EH (cell line): ENCODE measurements at places on chromosomes 4 and X.
A peak's percentile ranks its signal among the peaks of the same experiment; 100 is the strongest.

DNA sequence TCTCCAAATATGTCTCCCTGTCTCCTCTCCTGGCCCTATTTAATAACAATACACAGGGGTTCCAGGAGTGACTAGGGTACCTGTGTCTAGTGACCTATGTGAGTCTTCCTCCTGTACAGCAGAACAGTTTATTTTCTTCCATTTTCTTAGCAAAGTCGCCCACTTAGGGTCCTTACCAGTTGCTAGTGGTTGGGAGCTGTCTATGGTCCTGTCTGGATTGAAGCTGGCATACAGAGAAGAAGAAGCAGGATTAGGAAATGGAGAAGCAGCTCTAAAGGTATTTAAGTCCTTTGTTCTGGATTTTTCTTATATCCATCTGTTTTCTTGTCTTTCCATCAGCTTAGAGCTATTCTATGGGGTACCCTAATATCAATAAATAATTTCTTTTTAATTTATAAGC is 587.1 kb upstream of the CPEB2 start:
- peak; percentile 40 for DNase-seq

DNA sequence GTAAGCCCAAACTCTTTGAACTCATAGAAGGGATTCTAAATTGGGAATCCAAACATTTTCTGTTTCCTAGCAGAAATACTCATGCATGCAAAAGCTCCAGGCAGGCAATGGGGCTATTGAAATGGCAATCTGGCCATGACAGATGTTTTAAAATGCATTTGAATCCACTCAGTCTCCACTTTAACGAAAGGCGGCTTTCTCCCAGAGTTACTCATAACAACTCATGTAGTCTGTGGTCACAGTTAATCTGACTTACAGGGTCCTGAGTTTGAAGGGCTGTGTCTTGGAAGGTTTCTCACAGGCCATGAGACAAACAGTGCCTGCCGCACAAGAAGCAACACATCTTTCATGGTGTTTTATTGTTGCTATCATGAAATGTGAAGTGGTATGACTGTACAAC is 185.7 kb downstream of the AMELX start:
- DNase-seq, result no peak

GRCh38 chr4:36328130-36328529 is 46.7 kb downstream of the DTHD1 start:
- no peak for DNase-seq

GRCh38 chrX:102624105-102624504 is 24.8 kb downstream of the ARMCX5 start:
- DNase-seq, result no peak

GRCh38 chr4:111449657-111450056 is 695.6 kb upstream of the FAM241A start:
- DNase-seq, result no peak

GRCh38 chr4:1196421-1197183 is 24.2 kb upstream of the SPON2 start:
- no peak for DNase-seq

- no peak for DNase-seq
These were observed 185.2 kb downstream of the KLHL4 start for GRCh38 chrX:87702795-87703194.

DNA sequence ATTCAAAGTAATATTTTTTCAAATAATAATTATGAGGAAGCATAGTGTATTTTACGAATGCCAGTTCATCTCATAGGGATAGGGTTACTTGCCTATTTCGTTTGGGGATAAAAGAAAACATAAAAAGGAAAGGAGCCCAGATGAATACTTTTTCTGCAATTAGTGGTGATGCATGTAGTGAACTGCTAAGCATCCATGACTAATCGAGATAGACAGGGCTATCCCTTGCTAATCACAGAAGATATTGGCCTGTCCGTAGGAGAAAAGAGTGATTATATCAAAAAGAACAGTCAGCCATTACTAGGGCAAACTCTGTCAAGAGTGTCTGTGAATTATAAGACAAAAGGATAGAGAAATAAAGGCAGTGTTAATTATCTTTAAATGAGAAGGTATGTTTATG is 746.1 kb downstream of the C4orf33 start:
- no peak for DNase-seq

DNA sequence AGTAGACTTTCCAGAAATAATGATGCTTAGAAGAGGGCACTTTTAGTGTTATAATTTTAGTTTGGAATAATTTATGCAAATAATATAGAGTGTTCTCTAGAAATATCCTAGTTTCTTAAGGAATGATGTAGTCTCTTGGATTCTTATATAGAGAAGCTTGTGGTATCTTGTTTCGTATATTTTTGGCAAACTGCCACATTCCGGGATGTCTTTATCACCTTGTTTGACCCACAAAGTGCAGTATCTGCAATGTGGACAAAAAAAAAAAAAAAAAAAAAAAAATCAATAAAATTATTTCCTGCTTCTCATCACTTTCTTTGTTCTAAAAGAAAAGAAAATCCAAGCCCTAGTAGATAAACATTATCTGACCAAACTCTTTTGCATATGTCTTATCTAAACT is 1577.7 kb upstream of the TENM3 start:
- no peak for DNase-seq

GRCh38 chr4:54929459-54929858 is 195.9 kb downstream of the KDR start:
- no peak for DNase-seq

DNA sequence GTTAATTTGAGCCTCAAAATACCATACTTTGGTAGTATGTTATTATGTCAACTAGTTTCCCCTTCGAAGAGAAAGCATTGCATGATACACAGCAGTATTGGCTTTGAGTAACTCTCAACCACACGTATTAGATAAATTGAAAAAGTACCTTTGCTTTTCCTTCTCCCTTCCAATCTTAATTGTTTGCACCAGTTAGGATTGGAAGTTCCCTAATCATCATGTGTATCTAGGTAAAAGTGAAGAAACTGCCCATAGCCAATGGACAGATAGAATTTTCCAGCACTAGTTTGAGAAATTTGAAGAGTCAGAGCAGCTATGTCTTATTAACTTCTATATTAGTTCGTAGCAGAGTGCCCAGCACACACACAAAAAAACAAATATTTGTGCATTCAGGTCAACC is 241.3 kb downstream of the COX7B2 start:
- no peak for DNase-seq

GRCh38 chr4:20778896-20779295 is 78.6 kb downstream of the PACRGL start:
- DNase-seq, result no peak

DNA sequence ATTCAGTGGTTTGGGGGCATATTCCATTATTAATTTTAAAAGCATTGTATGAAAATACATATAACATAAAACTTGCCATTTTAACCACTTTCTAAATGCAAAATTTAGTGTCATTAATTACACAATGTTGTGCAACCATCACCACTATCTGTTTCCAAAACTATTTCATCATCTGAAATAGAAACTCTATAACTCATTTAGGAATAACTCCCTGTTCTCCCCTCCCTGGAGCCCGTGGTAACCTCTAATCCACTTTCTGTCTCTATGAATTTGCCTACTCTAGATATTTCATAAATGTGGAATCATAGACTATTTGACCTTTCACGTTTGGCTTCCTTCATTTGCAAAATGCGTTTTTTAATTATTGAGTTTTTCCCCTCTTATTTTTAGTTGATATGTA is 101.4 kb upstream of the GPC4 start:
- no peak for DNase-seq

- no peak for DNase-seq
These were observed 41.5 kb upstream of the FGF2 start for GRCh38 chr4:122785099-122785498.
